ENCODE measurements at places on chromosomes 7 and 10.

GRCh38 chr7:79091661-79092060, 361.8 kb downstream of the MAGI2 start:
- no peak for DNase-seq

DNA sequence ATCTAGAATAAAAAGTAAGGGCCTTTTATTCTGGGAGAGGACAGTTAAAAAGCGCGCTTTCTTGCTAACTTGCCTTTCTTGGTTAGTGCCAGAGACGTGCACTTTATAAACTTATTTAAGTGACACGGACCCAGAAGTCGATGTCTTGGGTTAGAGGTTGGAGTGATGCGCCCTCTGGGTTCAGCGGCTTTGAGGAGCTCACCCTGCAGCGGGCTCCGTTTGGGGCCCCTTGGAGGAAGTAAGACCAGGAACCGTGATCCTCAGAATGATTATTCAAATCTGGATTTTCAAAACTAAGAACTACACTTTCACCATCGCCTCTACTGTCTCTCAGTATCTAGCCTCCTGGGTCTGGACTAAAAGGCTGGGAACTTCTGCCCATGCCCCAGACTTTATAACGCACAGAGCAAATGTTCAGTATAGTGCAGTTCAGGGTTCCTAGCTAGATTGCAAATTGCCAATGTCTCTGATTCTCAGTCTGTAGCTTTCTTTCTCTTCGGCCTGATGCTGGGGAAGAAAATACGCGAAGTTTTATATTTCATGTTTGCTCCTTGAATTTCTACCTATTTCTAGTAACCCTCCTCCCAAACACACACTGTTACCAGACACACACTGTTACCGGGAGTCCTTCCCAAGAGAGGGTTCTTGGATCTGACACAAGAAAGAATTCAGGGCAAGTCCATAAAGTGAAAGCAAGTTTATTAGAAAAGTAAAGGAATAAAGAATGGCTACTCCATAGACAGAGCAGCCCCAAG, 18.6 kb upstream of the SMO start:
- peak; percentile 36 for DNase-seq

DNA sequence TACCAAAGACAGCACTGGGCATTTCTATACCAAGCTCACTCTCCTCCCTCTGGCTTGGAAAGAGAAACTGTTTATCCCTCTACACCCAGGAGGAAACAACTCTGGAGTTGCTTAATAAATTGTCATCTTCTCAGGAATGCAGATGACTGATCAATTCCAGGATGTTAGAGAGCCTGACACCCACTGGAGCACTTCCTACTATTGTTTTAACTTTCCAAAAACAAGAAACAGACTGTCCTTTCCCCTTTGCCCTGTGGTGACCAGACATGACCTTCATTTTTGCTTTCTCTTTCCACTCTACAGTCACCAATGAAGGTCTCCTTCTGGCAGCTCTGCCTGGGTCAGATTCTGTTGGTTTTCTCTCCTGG, 19.6 kb downstream of the GIMAP4 start:
- DNase-seq = no peak

DNA sequence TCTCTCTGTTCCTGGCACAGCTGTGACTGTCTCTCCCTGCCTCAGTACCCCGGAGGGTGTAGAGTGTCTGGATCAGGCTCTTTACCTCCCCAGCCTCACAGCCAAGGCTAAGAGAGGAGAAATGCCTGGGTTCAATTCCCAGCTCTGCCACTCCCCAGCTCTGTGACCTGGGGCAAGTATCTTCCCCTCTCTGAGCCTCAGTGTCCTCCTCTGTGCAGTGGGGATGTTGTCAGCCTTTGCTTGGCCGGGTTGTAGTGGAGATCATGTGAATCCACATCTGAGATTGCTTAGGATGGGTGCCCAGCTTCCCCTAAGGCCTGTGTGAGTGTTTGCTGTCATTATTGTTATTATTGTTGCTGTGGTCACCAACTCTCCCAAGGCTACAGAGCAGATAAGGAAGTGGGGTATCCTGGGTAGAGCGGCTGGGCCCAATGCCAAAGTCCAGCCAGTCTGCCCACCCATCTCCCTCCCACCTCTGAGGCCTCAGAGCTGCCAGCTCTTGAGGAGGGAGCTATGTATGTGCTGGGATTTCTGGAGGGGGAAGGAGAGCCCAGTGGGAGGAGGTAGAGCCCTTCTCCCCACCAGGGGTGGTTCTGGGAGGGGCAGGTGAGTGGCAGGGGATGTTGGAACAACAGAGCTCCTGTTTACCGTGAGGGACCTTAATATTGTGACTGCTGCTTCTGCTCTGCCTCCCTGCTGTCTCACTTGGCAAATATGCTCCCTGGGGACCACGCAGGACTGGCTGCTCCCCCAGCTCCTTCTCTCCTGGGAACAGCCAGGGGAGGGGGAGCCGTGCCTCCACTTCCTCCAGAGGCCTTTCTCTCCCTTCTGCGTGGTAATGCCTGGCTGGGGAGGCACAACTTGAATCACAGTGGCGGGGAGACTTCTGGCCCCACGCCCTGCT, 170.5 kb downstream of the RPS24 start:
- DNase-seq = no peak

DNA sequence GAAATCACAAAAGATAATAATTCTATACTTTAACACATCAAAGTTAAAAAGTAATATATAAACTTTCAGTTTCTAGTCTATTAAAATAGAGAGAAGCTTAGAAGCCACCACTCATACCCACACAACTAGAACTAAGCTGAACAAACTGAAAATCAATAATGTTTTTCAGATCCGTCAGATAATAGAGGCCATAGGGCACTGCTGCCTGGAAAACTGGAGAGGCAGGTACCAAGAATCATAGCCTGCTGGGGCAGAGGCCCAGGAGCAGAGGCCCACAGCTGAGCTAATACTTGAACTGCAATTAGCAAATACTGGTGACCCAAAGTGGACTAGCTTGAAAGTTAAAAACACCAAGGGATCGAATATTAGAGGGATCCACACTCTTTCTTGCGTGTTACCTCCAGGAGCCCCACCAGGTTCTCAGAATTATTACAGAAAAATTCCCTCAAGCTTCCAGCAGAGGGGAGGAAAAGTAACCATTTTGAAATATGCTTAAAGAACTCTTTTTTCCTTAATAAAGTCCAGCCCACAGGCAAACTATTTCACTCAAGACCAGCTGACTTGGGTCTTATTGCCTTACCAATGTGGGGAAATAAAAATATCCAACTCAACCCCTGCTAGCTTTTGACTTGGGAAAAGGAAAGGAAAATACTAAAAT, 774.1 kb upstream of the IGFBP3 start:
- DNase-seq = no peak

- peak; percentile 33 for DNase-seq
Observed at GRCh38 chr7:5423306-5423975, at the start of gene TNRC18. TNRC18 (minus strand) TSS chr7:5423834; CDS start chr7:5421246, 2,588 bp downstream.

DNA sequence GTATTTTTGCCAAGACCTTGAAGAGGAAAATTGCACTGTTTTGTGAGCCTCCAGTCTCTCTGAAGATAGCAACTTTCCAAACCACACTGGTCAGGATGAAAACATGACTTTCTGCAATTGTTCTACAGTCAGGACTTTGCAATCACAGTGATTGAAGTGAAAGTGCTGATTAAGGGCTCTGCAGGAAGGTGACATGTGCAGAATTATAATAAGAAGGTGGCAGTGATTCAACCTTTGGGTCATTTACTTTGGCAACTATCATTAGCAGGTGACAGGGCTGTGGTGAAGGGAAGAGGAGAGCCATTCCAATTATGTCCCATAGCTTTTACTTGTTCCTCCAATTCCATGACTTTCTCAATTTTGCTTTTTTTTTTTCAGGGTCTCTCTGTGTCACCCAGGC, 350.0 kb upstream of the FZD8 start:
- no peak for DNase-seq

DNA sequence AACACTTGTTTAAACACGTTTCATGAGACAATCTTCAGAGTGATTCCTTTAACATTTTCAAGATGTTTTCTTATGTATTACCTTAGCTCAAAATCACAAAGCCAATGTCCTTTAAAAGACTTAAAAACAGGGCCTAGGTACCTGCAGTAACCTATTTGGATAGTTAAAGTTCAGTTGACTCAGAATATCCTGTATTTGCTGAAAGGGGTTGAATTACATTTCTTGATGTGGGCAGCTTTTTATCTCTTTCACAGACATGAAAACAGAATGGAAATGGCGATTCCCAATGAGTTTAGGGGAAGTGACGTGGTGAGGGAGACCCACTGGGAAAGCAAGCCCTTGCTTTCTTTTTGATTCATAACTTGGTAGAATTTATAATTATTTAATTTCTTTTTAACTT, 324.4 kb upstream of the AOAH start:
- DNase-seq = no peak
